ENCODE measurements at places on chromosomes 4 and X. TPM values are rescaled to one million over a fixed set of nuclear protein-coding genes. Genes with fewer than 3 reads are reported as not detected.

- peaks cover 4% of the 10 kb centered on the region for H3K4me1 ChIP-seq
- no peaks in the 10 kb centered on the region for H3K36me3 ChIP-seq
- no peak overlapping the region for H3K4me3 ChIP-seq
- H3K27ac ChIP-seq, result no peak overlapping the region
- no peaks in the 10 kb centered on the region for H3K27me3 ChIP-seq
- no peak for DNase-seq
These were observed 73.7 kb downstream of the LEF1 start for GRCh38 chr4:108094923-108095482.

Gene MFAP3L
- 5.6 TPM for total RNA-seq

Gene TRIM2
- total RNA-seq, result not detected

Gene GLUD2
- total RNA-seq, result not detected

All from natural killer cell (primary cell).